Dermis blood vessel endothelial cell (primary cell): ENCODE measurements at places on chromosomes 6 and 20. TPM values are rescaled to one million over a fixed set of nuclear protein-coding genes. Genes with fewer than 3 reads are reported as not detected.

GRCh38 chr20:57417830-57418780 is 26.9 kb downstream of the RBM38 start:
- no peak for DNase-seq

DNA sequence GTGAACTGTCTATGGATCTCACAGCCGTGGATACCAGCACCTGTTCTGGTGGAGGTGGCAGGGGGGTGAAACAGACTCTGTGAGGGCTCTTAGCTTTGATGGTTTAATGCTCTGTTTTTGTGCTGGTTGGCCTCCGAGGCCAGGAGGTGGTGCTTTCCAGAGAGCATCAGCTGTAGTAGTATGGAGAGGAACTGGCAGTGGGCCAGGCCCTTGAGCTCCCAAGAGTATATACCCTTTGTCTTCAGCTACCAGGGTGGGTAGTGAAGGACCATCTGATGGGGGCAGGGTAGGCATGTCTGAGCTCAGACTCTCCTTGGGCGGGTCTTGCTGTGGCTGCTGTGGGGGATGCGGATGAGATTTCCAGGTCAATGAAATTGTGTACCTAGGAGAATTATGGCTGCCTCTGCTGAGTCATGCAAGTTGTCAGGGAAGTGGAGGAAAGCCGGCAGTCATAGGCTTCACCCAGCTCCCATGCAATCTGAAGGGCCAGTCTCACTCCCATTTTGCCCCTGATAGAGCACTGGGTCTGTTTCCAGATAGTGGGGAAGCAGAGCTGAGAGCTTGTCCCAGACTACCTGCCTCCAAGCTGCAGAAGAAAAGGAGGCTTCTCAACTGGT is 102.7 kb upstream of the AHI1 start:
- DNase-seq, result peak; percentile 7

Gene RIMS4
- not detected in 2 replicates for total RNA-seq

DNA sequence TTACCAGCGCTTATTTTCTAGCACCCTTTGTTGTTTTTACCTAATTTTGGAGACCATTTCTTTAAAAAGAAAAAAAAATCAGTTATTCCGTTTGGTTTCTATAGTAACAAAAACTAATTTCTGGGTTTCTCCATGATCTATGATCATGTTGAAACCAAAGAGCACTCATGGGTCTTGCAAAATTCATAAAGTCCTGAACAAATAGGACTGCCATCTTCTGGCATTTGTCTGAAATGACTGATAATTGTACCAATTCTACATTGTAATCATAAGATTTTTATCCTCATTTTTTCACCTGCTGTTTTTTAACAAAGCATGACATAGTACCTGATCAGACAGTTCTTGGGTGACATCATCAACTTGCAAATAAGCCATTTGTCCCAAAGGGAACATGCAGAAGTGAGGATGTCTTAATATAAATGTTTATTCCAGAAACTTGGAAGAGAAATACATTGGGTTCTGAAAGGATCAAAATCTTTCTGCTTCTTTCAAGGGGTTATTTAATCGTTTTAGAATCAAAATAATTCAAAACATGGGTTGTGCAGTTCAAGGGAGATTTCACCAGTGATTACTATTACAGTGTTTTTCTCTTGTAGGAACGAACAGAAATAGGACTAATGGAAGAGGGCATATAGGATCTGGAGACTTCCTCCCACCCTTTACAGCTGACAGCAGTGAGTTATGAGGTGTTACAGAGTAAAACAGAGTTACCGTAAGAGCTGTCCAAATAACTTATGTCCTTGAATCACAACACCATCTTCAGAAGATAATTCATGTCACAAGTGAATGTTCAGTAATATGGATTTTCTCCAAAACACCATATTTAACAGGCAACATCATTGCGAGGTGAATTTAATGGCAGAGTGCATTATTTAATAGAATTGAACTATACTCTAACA is 87.1 kb upstream of the GJE1 start:
- DNase-seq, result peak; percentile 30

Gene CALHM5
- 2.5 and 3.4 TPM in 2 replicates for total RNA-seq

Gene TFAP2D
- total RNA-seq, result not detected in 2 replicates

GRCh38 chr20:62849431-62849830 is 12.2 kb downstream of the TCFL5 start:
- no peak for DNase-seq

DNA sequence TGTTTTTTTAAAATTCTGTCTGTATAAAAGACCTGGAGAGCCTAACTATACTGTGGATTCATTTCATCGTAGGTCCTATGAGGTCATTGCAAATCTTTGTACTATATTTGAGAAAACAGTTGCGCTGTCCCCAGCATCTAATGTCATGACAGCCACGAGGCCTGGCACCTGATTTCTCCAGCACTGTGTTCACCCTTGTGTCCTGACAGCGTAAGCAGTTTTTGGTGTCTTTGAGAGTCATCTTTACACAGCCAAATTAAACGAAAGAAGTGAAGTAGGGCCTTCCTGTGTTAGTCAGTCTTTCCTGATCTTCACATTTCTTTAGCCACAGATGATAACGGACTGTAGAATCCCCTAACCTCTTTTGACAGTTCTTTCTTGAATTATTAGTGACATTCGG is 70.6 kb upstream of the PHACTR2 start:
- peak; percentile 30 for DNase-seq

Gene CCN6
- not detected in 2 replicates for total RNA-seq

DNA sequence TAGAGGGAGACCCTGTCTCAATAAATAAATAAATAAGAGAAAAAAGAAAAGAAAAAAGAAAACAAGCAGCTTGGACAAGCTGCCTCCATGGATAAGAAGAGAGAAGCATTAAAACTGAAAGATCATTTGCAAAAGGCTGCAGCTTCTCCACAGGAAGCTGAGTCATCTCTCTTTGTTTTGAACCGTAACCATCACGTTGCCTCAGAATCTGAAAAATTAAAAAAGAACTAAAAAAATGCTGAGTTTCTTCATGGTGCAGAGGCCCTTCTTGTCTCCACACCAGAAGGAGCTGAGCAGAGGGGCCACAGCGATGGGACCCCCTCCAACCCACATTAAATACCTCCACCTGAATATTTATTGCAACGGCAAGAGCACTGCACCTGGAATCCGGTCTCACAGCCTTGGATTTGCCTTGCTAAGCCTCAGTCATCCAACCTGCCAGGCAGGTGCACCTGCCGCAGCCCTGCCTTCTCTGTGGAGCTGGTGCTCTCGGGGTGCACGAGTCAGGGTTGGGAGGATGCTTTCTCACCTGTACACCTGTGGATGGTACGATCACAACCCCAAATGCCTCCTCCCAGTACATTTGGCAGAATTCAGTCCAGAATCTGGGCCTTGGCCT is 28.1 kb downstream of the TOX2 start:
- DNase-seq, result peak; percentile 79

Gene C20orf141
- not detected in 2 replicates for total RNA-seq

- no peak for DNase-seq
Observed at GRCh38 chr6:2560917-2561698, 189.6 kb downstream of the MYLK4 start.

DNA sequence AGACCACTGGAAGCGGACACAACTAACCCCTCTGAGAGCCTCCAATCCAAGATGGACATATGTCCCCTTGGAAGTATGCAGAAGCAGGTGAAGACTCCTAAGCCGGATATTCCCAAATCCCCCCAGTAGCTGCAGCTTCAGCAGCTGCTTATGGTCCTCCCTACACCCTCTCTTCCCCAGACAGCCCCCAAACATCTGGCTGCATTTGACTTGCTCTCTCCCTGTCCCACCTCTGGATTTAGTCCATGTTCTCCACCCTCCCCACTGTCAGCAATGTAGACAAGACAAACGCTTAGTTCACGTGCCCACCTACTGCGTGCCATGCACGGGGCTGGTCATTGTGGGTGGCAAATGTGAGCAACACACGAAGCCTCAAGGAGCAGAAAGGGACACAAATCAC is 4.6 kb upstream of the ADAM33 start:
- no peak for DNase-seq

DNA sequence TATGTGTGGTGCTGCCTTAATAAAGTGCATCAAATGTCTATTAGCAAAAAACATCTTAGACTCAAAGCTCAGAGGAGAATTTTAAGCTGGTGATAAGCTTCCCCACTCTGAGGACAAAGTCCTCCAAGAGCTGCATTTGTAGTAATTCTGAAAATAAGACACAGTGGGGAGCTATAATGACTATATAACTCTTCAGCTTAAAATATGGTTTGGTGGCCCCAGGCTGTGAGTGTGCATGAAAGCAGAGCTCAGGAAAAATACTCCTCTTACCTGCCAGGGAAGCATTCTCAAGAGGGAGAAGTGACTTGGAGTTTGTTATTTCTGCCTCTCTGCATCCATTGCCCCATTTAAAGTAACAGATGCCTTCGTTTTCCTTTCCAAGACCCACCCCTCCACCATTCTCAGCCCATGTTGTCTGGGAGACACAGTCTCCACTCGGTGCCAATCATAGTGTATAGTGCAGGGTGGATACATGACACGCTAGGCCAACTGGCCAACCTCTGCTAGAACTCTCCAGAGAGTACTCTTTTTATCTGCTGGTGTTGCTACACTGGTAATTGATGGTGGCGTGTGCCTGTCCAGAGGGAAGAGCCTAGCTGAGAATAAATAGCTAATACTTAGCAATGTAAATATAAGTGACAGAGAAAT is 229.2 kb downstream of the PHF3 start:
- no peak for DNase-seq

DNA sequence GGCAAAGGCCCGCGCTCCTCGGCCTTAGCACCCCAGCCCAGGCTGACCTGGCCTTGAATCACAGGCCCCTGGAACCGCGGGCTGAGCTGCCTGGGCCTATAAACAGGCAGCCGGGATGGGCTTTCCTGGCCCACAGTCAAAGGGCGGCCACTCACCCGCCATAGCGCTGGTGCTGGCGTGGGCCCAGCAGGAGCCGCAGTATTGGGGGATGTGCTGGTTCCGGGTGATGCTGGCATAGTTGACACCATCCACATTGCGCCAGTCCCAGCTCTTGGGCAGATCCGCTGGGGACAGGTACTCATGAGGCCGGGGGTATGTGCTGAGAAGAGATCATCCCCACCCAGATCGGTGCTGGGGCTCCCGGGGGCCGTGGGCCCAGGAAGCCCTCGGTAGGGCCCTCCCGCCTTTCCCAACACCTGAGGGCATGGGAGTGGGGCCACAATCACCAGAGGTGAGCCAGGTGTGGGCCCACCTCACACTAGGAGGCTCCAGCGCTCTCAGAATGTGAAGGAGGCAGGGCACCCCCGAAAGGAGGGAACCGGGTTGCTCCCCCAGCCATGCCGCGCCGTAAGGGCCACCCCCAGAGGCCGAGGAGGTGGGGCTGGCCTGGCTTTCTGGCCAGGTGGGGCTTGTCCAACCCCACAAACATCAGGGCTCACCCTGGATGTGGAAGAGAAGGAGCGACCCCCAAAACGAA is 739 bp downstream of the CTSZ start:
- peak; percentile 49 for DNase-seq

DNA sequence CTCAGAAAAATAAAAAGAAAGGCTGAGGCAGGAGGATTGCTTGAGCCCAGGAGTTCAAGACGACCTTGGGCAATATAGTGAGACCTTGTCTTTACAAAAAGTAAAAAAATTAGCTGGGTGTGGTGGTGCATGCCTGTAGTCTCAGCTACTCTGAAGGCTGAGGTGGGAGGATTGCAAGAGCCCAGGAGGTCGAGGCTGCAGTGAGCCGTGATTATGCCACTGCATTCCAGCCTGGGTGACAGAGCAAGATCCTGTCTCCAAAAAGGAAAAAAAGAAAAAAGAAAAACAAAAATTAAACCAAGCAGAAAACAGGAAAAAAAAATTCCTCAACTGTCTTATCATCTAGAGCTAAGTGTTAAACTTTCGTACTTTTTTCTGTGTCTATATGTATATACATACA is 12.4 kb upstream of the SRSF3 start:
- no peak for DNase-seq

Gene NECAB3
- 10.2 and 12.4 TPM in 2 replicates for total RNA-seq

DNA sequence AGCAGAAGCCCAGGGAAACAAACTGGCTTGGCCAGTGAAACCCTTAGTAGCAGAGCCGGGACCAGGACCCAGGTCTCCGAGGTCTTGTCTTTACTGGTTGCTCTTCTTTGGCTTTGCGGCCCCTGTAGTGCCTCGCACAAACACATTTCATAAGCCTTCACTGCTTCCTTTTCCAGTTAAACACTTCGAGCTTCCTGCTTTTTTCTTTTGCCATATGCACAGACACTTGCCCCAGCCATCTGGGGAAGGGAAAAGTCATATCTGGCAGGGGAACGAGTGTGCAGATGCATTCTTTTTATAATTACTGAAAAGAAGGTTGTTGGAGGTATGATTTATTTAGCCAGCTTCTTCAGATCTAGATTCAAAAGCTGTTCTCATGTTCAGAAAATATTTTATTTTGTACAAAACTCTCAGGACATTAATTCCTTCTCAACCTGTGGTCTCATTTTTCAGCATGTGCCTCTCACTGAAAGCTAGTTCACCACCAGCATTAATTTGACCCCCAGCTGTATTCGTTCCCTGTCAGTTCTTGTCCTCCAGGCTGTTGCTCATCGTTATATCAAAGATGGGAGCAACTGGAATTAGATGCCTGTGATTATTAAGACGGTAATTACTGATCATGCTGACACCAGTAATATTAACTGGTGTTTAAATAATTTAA is 19.2 kb downstream of the KLHL32 start:
- no peak for DNase-seq

DNA sequence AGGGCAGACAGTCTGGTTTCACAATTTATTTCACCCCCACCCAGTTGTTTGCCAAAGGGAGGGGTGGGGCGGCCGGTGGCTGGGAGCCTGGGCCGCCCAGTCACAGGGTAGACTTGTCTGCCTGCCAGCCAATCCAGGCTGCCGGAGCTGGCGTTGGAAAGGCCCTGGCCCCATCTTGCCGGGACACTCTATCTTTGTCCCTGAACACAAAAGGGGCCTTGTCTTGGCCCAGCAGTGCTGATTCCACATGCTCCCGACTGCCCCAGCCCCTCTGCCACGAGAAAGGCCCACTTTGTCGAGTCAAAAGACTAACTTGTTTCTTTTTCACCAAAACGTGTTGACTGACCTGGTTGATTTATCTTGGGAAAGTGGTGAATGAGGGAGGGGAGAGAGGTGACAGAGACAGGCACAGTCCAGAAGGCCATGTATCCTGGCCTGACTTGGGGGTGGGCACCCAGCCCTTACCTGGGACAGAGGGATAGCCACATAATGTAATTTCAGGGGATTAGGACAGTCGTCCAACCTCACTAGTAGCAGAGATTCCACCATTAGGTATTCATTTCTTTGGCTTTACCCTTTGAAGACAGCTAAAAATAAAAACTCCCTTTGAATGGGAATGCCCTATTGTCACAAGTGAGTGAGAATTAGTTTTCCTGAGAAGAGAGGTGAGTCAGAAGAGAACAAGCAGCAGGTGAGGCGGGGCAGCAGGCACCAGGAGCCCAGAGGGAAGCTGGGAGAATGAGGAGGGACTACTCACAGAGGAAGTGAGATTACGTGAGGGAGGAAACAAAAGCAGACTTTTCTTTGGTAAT is 67.0 kb upstream of the SIRPA start:
- peak; percentile 56 for DNase-seq
